Fibroblast of the aortic adventitia (primary cell): ENCODE measurements at places on chromosomes 12 and 14.
A peak's percentile ranks its signal among the peaks of the same experiment; 100 is the strongest.

- no peak for DNase-seq
Observed at GRCh38 chr14:61121355-61121787, 140.3 kb downstream of the SLC38A6 start.

DNA sequence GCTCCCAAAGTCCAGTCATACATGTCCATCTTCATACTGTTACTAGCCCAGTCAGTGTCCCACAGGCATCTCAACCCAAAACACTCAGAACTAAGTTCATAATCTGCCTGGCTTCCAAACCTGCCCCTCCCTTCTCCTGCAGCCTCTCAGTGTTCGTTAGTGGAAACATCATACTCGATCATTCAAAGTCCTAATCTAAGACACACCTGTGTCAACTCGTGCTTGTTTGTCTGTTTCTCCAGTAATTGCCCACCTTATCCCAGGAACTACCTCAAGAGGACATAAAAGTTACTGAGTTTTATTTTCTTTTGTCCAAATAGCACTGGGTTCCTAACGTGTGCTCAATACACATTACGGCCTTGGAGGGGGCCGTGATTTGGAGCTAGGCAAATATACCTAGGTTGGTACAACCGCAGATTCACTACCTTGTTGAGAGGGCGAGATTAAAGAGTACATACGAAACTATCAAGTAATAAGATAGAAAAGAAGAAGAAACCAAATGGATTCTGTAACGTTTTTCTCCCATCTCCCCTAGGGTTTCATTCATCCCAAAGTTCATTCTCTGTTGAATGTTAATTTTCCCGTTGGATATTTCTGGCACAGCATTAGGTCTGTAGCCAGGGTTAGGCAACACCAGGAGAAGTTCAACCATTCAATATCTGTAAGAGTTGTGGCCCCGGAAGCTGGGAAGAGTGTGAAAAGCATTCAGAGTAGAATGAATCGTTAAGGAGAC is 3.2 kb downstream of the RNASE8 start:
- no peak for DNase-seq

DNA sequence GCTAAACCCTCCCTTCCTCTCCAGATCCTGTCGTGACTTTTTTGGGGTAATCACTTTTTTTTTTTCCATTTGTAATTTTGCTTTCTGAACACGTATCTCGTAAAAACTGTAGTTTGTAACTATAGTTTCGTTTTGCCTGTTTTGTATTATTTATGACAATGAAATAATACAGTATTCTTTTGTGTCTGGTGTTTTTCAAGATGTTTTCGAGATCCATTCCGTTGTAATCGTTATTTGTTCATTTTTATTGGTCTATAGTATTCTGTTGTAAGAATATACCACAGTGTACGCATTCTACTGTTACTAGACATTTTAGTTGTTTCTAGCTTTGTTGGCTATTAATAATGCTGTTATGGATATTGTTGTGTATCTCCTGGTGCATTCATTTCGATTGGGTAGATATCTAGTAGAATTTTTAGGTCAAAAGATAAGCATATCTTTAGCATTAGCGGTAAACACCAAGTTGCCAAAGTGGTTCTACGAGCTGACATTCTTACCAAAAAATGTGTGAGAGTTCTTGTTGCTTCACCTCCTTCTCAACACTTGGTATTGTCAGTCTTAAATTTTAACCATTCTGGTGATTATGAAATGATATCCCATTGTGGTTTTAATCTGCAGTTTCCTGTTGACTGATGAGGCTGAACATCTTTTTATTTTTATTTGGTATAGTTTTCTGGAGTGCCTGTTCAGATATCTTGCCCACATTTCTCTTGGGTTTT is 92.3 kb upstream of the EVL start:
- peak; percentile 29 for DNase-seq

- DNase-seq: peak; percentile 85
Observed at GRCh38 chr12:89731614-89732013, 23.0 kb upstream of the ATP2B1 start.

GRCh38 chr14:65637780-65638179 is 225.2 kb downstream of the FUT8 start:
- DNase-seq: no peak

DNA sequence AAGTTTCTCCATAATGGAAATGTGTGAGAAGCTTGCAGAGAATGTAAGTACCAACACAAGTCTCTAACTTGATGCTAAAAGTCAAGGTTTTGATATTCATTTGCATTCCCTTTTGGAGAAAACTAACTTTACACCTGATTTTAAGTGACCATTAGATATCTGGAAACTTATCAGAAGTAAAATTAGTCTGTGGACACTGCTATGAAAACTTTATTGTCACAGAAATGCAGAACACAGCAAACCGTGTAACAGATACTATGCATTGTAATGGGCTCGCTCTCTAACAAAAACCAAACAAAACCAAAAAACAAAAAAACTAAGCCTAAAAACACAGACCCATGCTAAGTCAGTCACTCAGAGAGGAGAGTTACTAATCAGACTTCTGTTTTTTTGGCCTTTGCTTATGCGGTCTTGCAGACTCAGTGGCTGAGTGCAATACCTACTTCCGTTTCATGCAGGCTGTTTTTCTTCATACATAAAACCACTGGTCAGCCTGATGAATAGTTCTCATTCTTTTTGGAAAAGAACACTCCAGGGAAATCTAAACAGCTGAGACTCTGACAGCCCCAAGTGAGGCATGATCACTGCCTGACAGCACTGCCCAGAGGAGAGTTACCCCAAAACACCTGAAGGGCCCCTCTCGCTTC is 35.7 kb downstream of the NRDE2 start:
- DNase-seq: no peak

DNA sequence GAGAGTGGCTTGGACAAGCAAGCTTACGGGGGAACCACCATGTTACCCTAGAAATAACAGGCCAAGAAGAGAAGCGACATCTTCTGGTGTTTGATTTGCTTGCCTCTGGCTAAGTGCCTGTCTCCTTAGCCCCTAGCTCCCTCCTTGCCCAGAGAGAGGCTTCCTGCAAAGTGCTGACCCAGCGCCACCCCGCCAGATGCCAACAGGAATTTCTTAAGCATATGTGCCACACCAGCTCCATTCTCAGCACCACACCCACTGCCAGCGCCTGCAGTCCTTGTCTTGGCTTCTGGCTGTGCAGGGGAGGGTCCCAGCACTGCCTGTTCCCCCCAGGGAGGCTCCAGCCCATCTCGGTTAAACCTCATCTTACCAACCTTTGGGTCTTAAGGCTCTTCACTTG is 74.2 kb upstream of the NCOR2 start:
- no peak for DNase-seq

- no peak for DNase-seq
Observed at GRCh38 chr12:25659621-25660020, 106.5 kb upstream of the LMNTD1 start.

- DNase-seq: peak; percentile 50
Observed at GRCh38 chr12:118103601-118104382, at the start of gene VSIG10. Gene VSIG10, minus strand, starts transcription at chr12:118104011. Its CDS starts 340 bp downstream, at chr12:118103671.

- DNase-seq: no peak
Observed at GRCh38 chr12:27026257-27026656, 3.9 kb downstream of the MED21 start.

DNA sequence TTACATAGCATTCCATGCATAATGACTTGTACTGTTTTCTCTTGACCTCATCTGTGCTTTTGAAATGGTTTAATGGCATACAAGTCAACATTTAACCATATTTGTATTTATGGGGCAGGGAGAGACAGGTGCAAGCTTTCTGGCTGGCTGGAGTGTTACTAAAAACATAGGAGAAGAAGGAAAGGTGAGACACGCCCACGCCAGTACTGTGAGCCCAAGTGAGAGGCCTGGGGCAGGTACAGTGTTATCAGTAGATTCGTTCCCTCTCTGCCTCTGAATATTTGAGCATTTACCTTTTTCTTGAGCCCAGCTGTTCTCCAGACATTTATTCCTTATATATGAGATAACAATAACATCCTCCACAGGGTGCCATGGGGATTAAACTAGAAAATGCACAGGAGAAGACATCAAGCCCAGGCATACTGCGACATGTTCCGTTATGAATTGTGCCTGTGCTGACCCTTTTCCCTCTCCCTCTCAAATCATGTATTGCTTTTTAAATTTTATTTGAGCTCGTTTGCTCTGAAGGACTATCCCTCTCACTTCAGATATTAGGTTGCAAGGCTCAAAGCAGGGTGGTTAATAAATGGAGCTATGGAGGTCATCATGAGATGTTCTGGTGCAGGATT is 34.6 kb upstream of the TUBA1C start:
- no peak for DNase-seq

GRCh38 chr14:100523843-100524169 is 63.4 kb downstream of the BEGAIN start:
- no peak for DNase-seq

- DNase-seq: peak; percentile 40
Observed at GRCh38 chr12:70571705-70572268, 65.4 kb downstream of the PTPRB start.

- DNase-seq: no peak
Observed at GRCh38 chr12:66594688-66595087, 84.2 kb downstream of the GRIP1 start.

DNA sequence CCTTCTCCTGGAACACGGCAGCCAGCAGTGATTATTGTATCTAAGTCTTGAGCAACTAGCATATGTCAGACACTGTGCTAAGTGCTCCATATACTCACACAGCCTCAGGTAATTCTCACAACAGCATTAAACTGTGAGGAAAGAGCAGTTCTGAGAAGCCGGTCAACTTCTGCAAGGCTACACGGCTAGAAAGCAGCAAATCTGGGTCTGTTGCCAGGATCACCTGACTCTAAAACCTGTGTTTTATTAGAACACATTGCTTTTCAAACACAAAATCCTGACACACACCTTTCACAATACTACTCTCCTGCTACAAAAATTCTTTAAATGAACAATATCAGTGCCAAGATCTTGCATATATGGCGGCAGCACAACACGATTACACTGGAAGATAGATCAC is 49.8 kb upstream of the CRACR2A start:
- DNase-seq: no peak

DNA sequence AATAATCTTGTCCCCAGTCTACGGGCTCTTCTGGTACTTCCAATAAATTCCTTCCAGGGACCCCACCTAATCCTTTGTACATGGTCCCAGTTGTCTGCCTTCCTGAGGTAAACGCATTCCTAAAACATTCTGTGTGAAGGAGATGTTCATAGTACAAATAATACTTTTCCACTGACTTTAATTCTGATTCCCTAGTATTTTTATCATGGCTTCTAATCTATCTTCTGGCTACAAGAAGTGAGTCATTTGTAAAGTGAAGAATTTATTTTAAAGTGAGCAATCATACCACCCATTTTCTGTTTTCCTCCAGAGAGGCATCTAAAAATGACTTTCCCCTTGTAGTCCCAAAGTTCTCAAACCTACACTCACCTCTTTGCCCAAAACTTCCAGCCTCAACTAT is 65.9 kb upstream of the NUDT4 start:
- DNase-seq: no peak

DNA sequence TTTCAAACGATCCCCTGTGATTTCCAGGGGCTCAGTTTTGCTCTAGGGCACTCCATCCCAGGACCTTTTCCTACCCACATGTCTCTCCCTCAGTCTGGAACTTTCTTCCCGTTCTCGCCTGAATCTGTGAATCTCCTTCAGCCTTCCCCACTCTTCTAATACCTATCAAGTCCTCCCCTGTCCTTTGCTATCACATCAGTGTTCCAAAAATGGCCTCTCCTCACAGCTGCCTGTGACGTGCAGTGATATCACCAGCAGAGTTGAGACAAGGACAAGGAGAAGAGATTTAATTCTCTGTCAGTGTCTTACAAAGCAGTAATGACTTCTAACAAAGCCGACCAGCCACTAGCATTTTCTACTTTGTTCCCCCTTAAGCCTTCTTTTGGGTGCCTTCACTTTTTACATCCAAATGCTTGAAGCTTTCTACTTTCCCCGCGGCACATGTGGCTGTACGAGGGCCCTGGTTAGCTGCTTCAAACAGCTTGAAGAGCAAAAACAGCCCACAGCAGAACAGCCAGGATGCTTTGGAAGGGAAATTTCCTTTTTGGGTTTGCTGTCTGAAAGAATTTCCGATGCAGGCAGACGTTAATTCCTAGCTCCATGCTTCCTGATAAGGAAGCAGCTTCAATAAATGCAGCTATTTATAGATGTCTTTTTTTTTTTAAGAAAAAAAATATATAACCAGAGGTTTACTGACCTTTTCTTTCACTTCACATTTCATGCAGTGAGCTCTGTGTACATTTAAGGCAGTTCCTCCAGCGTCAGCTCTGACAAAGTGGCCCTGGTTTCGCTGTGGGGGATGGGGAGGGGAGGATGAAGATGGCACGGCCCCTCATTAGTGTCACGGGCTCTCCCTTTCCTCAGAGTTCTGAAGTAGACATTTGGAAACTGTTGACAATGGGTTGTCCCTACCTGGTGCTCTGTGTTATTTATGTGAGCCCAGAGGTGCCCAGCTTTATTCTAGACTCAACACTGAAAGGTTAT is 109.3 kb downstream of the ETV6 start:
- DNase-seq: peak; percentile 53

DNA sequence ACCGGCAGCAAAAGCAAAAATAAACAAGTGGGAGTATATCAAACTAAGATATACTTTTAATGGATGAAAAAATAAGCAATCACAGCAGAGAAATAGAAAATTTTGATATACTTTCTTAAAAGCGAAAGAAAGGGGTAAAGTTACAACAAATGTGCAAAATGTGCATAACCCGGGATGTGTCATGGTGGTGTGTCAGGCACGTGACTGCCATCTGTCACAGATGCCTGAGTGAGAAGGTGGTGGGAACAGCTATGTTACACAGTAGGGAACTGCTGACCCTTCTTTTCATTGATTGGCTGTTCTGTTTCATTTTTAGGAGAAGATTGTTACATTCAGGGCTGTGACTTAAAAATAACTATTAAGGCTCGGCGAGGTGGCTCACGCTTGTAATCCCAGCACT is 168.1 kb upstream of the PELI2 start:
- no peak for DNase-seq

DNA sequence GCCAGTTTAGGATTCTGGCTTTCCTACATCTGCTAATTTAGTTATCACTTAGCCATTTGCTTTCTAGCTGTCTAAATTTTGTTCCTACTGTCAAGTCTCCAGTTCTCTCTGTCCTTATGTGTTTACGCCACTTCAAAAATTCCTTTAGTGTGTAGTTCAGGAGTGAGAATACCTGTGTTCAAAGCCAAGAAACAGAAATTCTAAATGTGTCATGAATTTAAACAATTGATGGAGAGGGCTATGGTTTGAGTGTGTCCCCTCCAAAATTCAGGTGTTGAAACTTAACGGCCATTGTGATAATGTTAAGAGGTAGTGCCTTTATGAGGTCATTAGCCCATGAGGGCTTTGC is 11.4 kb upstream of the CATSPERB start:
- no peak for DNase-seq

GRCh38 chr12:93778306-93778705 is 101.1 kb downstream of the CRADD start:
- DNase-seq: peak; percentile 97

- no peak for DNase-seq
Observed at GRCh38 chr12:20505056-20505455, 136.7 kb downstream of the PDE3A start.
